Prostate gland (tissue), 2 donors: ENCODE measurements at places on chromosomes 3 and 15.

DNA sequence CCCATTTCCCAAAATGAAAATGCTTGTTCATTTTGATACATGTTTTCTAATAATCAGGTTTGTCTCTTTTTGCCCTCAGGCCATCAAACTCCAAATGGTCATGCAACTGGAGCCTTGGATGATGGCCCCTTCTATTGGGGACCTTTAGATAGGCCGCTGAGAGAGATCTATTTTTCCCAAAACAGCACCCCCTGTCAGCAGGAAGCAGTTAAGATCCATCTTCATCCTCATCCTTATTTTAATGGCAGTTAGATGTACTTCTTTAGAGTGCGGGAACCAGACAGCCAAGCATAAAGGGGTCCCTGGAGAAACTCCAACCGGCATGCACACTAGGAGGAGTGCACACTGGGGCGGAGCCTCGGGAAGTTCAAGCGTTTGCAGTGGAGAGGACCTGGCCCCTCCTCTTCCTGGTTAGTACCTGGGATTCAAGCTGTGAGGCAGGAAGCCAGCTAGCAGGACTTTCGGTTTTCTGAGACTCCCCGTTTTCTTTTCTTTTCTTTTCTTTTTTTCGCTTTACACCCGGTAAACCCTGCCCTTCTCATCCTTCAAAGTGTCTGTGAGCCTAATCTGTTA is 31.9 kb upstream of the STRIT1 start:
- DNase-seq, result no peak

- DNase-seq, result no peak
Observed at GRCh38 chr3:126621171-126621570, 33.8 kb downstream of the TXNRD3 start.

- no peak for DNase-seq
Observed at GRCh38 chr3:185764163-185764979, 60.5 kb downstream of the IGF2BP2 start.

DNA sequence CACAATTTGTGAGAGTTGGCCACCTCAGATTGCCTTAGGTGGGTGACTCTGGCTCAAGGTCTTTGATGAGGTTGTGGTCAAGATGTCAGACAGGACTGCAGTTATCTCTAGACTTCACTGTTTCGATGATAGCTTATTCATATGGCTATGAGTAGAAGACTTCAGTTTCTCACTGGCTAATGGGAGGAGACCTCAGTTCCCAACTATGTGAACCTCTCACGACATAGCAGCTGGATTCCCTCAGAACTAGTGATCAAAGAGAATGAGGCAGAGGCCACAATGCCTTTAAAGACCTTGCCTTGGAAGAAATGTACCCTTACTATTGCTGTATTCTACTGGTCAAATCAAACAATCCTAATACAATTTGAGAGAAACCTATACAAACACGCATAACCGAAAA is 607.5 kb upstream of the ROBO2 start:
- no peak for DNase-seq

- no peak for DNase-seq
Observed at GRCh38 chr3:11494131-11494916, 149.4 kb downstream of the VGLL4 start.

- DNase-seq, result peak; percentile 52
Observed at GRCh38 chr3:49500732-49501609, 30.9 kb downstream of the DAG1 start.

DNA sequence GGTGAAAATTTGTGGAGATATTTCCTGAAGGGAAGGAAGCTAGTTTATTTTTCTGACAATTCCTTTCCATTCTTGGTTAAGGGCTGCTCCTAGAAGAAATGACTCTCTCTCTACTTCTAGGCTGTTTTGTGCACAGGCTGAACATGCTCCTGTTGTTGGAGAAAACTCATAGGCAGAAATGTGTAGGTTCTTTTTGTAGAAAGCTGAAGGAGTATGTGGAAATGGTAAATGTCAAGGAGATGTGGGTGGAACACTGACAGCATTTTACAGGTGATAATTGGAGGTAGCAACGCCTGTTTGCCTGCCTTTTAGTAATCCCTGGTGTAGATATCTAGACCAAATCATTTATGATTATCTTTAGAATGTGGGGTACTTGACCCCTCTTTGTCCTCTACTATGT is 322.2 kb upstream of the TBC1D5 start:
- DNase-seq, result no peak

DNA sequence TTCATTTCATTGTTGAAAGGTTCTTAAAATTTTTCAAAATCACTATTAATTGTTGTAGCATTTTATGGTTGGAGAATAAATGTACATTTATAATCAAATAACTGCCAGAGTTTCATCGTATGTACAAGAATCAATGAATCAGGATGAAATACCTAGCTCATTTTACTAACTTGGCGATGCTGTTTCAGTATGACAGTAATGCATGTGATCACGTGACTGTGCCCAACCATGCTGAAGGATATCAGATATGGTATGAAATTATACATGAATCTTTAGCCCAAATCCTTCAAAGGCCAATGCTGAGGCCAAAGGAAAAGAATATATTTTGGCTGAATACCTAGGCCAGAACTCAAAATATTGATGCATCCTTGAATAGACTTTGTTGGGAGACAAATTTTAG is 288.3 kb upstream of the TGFBR2 start:
- no peak for DNase-seq

DNA sequence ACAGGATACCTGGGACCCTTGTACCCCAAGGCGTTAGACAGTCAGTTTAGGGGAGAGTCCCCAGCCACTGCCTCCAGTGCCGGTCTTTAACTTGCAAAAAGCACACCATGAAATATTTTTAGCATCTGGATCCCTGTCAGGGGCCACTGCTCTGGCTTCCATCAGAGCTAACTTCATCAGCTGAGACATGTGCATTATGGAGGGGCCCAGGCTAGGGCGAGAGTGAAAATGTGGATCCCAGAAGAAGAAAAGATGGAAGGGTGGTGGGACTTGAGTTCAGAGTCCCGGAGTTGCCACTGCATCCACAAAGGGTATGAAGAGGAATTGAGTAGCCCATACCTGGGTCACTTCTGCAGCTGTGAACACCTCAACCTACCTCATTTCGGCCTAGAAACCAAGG is 23.5 kb upstream of the SPATA12 start:
- DNase-seq, result no peak

DNA sequence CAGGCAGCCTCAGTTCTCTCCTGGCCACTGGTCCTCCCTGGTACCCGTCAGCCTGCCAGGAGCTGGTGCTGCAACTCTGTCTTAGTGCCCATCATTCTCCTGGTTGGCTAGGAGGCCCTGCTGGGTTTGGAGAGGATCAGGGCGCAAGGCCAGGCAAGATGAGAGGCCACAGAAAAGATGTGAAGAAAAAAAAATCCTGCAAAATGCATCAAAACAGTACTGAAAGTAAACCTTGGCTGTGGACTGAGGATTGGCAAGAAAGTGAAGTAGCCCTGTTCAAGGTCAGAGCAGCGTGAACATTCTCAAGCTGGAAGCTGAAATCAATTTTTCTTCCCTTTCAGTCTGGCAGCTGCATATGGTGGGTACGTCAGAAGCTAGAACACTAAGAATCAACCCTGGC is 74.2 kb downstream of the GTF2E1 start:
- DNase-seq, result no peak

DNA sequence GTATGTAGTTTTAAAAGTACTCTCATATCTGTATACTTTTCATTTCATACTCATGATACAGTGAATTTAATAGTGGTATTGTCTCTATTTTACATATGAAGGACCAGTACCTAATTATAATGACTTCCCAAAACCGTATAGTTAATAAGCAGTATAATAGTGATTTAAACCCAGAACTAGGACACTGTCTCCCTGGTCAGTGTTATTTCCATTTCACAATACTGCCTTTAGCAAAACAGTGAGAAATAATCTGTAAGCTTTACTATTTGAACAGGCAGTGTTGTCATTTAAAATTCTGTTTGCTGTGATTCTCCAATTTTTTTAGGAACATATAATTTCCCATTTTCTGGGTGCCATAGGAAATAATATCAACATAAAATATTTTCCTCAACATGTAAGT is 116.2 kb downstream of the TCF12 start:
- DNase-seq, result no peak

DNA sequence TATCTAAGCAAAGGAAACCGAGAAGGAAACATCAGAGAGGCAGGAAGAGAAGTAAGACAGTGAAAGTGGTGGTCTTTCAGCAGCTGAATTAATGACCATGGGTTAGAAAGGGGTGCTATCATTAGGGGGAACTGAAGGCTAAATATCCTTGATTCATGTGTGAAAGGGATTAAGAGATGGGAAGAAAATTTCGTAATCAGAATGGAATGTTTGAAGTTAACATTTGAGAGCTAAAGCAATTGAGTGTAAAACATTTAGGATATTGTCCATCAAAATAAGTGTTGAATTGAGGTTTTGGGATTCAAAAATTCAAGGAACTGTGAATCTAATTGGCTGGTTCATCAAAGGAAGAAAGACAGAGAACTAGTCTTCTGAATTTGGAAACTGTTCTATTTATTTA is 4.1 kb upstream of the ECT2 start:
- no peak for DNase-seq

- DNase-seq, result no peak
Observed at GRCh38 chr3:13702286-13702685, 153.4 kb downstream of the FBLN2 start.

GRCh38 chr3:68060191-68060590 is 405.8 kb upstream of the SUCLG2 start:
- DNase-seq, result no peak

GRCh38 chr15:48983300-48983699 is 19.6 kb upstream of the SHC4 start:
- DNase-seq, result no peak

GRCh38 chr3:135023996-135024658 is 229.1 kb downstream of the EPHB1 start:
- DNase-seq, result no peak

DNA sequence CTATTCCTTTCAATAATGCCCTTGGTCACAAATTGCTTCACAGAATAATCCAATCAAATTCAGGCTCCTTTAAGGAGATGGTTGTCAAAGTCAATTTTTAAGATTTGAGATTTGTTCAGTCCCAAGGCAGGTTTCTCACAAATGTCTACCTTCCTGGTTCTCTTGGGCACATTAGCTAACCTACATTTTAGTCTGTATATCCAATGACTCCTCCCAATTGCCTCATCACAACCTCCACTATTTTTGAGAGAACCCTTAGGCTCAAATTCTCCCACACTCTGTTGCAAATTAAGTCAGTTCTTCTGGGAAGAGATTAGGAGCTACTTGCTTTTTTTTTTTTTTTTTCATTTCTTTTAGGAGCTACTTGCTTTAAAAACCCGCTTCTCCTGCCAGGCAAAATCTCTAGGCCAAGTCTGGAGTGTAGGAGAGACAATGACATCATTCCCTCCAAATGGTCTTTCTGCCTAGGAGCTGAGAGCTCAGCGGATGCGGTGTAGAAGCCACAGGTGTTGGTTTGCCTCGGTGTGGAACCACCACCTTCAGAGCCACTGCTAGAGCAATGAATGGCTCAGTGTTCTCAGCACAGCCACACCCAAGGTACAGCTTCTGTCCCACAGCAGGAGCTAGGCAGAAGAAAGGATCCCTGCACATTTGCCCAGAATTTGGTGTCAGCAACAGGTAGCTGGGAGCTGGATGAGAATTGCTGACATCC is 10.0 kb upstream of the INO80 start:
- no peak for DNase-seq

GRCh38 chr3:35773417-35773816 is 134.1 kb downstream of the ARPP21 start:
- DNase-seq, result no peak

DNA sequence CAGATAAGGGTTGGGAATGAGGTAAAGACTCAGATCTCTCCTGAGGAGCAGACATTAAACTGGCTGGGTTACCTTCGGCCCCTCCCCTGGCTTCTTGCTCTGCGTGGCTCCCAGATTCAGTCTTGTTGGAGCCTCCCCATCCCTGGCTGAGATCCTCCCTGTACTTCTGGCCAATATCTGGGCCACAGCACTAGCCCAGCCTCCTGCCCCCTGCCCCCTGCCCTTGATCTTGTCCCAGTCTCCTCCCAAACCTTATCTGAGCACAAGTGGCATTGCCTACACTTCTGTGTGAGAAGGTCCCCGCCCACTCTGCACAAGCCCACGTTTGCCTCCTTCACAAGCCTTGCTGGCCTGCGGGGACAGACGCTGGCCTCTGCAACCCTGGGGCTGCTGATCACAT is 16.8 kb downstream of the PLA2G4F start:
- DNase-seq, result no peak

DNA sequence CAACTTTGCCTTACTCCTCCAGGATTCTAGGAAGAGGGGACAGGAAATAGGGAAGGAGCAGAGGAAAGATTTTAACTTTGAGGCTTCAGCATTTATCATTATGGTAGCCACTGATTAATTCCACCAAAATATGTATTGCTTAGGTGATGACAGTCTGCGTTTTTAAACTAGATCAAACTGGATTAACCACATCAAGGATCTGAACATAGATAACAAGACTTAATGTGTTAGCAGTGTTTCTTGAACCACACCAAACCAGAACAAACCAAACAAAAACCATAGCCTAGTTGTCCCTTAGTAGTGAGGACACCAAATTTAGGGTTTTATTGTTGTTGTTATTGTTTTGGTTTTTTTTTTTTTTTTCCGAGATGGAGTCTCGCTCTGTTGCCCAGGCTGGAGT is 113.5 kb upstream of the LMOD3 start:
- DNase-seq, result no peak

DNA sequence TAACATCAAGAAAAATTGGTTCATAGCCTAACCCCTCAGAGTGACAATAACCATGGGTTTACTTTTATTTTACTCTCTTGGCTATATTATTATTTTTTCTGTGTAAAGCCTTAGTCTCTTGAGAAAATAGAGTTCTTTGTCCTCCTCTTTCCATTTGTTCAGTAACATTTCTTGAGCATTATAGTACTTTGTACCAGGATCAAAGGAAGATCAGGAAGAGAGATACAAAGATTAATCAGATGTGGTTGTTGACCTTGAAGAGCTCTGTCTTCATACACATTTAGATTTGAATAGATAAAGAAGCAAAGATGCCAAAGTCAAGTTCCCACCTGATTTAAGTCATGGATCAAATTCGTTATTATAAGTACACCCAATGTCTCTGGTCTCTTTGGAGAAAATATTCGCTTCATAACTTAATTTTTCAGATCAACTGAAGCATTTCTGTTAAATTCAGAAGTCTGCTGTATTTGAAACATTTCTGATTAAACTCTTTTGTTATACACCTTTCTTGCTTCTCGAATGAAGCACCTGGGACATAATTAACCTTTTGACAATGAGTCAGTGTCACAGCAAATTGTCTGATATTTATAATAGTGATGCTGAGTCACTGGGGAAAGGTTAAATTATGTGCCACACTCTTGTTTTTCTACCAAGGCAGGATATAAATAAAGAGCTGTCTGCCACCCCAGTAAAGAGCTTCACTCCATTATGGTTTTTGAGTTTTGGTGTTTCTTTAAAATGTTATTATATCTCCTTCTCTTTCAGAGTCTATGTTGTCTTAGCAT is 100.2 kb downstream of the GHSR start:
- no peak for DNase-seq

GRCh38 chr15:42863572-42864239 is 56.9 kb downstream of the TTBK2 start:
- DNase-seq, result peak; percentile 37
